Hematopoietic multipotent progenitor cell treated with erythropoietin and hydrocortisone succinate and interleukin-3 and kit ligand, for 8 days (in vitro differentiated cells): ENCODE measurements at places on chromosomes 2 and 18.

DNA sequence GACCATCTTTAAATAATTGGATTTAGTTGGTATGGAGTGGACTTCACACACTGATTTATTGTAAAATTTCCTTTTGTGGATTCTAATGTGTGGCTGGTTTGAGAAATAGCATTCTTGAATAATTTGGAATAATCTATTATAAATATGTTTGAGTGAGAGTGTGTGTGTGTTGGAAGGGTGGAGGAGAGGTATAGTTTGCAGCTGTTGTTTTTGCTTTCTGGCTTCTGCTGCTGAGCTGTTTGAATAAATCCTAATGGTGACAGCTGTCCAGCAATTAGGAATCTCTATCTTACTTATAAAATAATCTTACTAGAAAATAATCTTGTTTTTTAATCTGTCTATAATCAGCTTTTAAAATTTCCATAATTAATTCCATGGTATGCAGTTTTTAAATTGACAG is 1283.0 kb upstream of the CDH2 start:
- no peak for DNase-seq

DNA sequence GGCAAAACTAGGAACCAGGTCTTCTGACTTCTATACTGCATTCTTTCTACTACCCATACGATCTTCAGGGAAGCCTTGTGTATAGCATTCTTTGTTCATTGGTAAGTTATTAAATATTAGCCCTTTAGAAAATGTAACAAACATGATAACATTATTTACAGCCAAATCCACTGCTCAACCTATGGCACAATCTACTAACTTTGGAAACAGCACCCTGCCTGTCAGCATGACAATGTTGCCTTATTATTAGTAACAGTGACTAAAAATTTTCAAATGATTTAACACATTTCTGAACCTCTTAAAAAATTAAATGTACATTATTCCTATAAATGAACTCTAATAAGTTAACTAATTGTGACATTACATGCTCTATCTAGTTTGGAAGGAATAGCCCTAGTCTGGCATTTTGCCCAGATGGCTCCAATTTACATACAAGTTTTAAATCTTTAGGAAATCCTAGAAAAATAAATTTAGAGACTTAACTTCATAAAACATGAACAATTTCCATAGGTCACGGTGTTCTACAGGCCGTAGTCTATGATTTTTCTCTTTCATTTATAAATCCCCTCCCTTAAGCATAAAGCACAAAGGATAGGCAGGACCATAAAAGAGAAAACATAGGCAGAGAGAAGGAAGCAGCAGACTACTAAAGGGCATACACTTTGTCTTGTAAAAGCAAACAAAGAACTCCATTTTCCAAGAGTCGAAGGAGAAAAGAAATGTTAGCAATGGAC is 33.7 kb downstream of the YES1 start:
- peak; percentile 11 for DNase-seq

GRCh38 chr2:70714141-70714905 is 53.7 kb downstream of the ADD2 start:
- DNase-seq, result no peak

GRCh38 chr2:96891591-96892333 is 21.9 kb upstream of the SEMA4C start:
- no peak for DNase-seq

DNA sequence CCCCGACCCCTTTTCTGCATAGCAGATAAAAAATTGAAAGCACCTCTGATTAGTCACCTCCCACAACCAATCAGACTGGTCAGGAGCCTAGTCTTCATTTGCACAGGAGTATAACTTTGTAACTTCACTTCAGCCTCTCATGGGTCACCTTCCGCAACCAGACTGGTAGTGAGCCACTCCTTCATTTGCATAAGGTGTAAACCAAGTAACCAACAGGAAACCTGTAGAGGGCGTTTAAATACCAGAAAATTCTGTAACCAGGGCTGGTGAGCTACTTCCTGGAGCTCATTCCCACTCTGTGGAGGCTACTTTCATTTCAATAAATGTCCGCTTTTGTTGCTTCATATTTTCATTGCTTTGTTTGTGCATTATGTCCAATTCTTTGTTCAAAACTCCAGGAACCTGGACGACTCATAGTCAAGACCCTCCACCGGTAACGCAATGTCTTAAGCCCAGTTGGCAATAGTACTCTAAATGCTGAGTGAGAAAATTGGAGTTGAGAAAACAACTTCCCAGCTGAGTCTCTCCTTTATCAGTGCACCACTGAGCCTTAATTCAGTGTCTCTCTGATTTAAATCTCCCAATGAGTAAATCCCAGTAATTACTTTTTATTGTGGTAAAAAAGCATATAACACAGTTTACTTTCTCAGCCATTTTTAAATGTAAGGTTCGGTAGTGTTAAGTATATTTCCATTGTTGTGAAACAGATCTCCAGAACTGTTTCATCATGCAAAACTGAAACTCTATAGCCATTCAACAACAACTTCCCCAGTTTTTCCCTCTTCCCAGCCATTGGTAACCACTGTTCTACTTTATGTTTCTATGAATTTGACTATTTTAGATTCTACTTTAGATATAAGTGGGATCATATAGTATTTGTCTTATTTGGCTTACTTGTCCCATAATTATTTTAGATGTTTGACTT is 392.7 kb upstream of the SLC8A1 start:
- DNase-seq, result no peak

DNA sequence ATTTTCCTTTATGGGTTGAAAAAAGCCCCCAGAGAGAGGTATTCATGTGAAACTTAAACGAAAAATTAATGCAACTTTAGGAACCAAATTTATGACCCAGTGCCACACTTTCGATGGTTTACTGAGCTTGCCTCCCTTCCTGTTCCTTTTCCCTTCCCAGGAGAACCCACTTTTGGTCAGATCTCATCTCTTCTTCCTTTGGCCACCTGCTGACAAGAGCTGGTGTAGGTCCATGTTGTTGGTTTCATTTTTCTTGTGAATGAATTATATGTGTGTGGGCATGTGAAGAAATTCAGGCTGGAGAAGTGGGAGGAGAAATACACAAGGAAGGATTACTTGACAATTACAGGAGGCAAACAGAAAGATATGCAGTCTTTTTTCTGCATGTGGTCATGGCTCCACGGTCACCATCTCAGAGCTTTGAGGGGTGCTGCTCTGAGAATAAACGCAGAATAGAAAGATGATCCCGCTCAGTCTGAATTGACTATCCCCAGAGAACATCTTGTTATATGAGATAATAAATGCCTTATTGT is 111.3 kb upstream of the TCF4 start:
- no peak for DNase-seq

- DNase-seq, result no peak
Observed at GRCh38 chr2:184444623-184445223, 153.6 kb upstream of the ZNF804A start.

GRCh38 chr18:44844486-44844885 is 163.8 kb downstream of the SETBP1 start:
- no peak for DNase-seq

DNA sequence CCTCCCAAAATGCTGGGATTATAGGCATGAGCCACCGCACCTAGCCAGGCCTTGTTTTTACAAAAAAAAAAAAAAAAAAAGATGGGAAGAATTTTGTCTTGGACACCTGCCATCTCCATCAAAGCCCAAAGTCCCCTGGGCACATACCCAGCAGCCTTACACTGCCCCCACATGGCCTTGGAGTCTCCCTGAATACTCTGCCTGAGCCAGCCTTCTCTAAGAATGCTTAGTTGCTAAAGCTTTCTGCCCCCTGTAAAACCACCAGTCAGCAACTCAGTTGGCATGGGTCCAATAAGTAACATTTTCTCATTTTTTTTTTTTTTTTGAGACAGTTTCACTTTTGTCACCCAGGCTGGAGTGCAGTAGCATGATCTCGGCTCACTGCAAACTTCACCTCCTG is 40.6 kb downstream of the SPC25 start:
- DNase-seq, result peak; percentile 77
